Cerebellar nuclear complex (tissue), 1 donor: ENCODE measurements at places on chromosomes 11 and 22.

DNA sequence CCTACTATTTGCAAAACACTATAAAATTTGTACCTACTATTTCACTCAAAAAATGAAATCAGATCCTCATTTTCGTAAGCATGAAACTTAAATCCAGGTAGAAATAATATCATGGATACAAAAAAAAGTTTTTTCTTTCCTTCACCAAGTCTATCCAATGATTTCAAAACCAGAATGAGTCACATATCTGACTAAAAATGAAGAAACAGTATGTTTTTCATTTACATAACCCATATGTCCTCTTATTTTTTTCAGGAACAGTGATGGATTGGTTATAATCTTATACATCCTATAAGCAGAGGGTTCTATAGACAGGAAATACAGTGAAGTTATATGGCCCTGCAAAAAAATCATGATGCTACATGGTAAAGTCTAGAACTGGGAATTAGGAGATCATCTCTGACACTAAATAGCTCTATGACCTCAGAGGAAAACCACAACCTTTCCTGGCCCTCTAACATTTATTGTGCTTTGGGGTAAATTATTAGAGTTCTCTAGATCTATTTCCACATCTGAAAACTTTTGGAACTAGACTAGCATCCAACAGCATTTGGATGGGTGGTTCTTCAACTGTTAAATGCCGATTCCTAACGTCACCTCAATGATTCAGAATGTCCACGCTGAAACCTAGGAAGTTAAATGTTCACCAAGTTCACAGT, 10.9 kb downstream of the MTMR2 start:
- DNase-seq = no peak

GRCh38 chr22:41364955-41365354, 16.8 kb upstream of the TEF start:
- no peak for DNase-seq

- no peak for DNase-seq
These were observed 22.9 kb upstream of the FGF3 start for GRCh38 chr11:69841859-69842698.

DNA sequence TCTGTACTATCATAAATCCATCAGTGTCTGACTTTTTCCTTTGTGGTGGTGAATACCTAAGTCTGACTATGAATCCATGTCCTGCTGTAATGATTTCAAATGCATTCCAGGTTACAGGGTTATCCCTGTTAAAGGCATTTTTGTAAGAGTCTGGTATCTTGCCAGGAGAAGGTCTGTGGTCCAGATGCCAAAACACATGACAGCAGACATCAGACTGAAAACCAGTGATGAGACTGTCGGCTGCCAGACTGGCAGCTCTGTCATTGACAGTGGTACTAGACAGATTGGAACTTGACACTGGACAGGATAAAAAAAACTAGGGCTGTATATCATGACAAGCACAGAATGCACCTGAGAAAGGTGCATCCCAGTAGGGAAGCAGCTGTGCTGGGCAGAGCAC, 301.8 kb upstream of the FAT3 start:
- DNase-seq = no peak

DNA sequence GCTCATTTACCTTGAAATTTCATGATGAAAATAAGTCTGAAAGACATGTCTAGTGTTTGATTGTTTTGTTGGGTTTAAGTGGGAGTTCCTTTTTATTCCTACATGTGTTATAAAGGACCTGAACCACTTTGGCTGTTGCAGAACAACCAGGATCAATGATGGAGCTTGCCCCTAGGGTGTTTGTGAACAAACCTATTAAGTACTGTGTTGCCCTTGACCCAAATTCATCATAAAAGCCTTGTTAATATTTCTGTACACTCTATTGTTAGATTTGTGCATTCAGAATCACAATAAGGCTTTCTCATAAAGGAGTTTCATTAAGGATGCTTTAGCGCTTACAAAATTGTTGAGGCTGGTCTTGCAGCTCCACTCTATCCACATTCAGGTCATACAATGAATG, 452.6 kb downstream of the NELL1 start:
- DNase-seq = no peak

GRCh38 chr11:60950933-60951605, 907 bp downstream of the SLC15A3 start:
- DNase-seq = no peak

- no peak for DNase-seq
These were observed 16.2 kb upstream of the EIF4G2 start for GRCh38 chr11:10824888-10825287.

DNA sequence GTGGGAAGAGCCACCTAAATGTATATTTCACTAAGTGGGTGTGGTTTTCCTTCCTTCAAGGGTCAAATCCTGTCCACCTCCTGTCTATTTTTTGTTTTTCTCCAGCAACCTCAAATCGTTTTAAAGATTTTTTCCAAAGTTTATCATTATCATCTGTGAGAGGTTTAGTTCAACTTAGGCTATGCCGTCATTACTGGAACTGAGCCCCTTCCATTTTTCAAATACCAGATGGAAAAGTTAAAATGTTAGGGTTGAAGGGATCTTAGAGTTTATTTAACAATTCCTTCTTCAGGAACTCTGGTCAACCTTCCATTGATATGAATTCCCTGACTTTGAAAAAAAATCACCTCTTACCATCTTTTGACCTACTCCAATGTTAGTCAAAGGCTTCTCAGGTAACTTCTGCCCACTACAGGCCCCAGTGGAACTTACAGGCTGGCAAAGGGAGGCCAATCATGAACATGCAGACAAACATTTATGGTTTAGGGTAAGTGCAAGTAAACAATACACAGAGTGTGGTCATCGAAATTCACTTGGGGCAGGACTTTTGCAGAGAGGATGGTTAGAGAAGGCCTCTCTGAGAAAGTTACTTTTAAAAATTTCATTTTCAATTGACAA, 45.2 kb downstream of the SYN3 start:
- no peak for DNase-seq

GRCh38 chr11:40162901-40163883, 1296.3 kb downstream of the LRRC4C start:
- DNase-seq = no peak
